Aortic smooth muscle cell (primary cell): ENCODE measurements at places on chromosomes 4 and X. TPM values are rescaled to one million over a fixed set of nuclear protein-coding genes. Genes with fewer than 3 reads are reported as not detected.

The OTUD6A gene
- total RNA-seq, result not detected in 2 replicates

The FAAH2 gene
- total RNA-seq, result 0.25 TPM in 1 of 2 replicates, not detected in the other

The NUDT11 gene
- 7.3 and 7.5 TPM in 2 replicates for total RNA-seq

The FHIP1A gene
- under 0.01 TPM in 1 of 2 replicates, not detected in the other for total RNA-seq

The NCAPG gene
- 16.3 and 27.2 TPM in 2 replicates for total RNA-seq

The LEF1 gene
- total RNA-seq, result 0.13 and 0.31 TPM in 2 replicates

The AWAT2 gene
- total RNA-seq, result 0.06 and 0.13 TPM in 2 replicates

The CXCL3 gene
- total RNA-seq, result 0.26 TPM in 1 of 2 replicates, not detected in the other

The XAGE1B gene
- total RNA-seq, result not detected in 2 replicates

The DUSP21 gene
- total RNA-seq, result not detected in 2 replicates

The KLHL34 gene
- total RNA-seq, result not detected in 2 replicates

The ASMT gene
- total RNA-seq, result not detected in 2 replicates

The TBX22 gene
- not detected in 2 replicates for total RNA-seq

The ADAMTS3 gene
- 11.1 and 31.7 TPM in 2 replicates for total RNA-seq

The DAPP1 gene
- total RNA-seq, result not detected in 2 replicates

The FAM193A gene
- total RNA-seq, result 7.4 and 11.1 TPM in 2 replicates

The ARSJ gene
- 32.1 and 36.2 TPM in 2 replicates for total RNA-seq

The ETDB gene
- total RNA-seq, result not detected in 2 replicates

The FAM47B gene
- not detected in 2 replicates for total RNA-seq

The TMSB15A gene
- 4.9 and 6.3 TPM in 2 replicates for total RNA-seq

The MSANTD1 gene
- total RNA-seq, result 0.53 and 0.56 TPM in 2 replicates

The ESX1 gene
- not detected in 2 replicates for total RNA-seq

The EPGN gene
- total RNA-seq, result 5.0 and 7.7 TPM in 2 replicates

The TAF9B gene
- total RNA-seq, result 46.8 and 50.9 TPM in 2 replicates

The TLR1 gene
- total RNA-seq, result 2.6 and 4.9 TPM in 2 replicates

The CXorf49 gene
- not detected in 2 replicates for total RNA-seq

The ZNF711 gene
- total RNA-seq, result 0.13 and 0.19 TPM in 2 replicates

The IGFBP7 gene
- 595 and 980 TPM in 2 replicates for total RNA-seq

The AREG gene
- total RNA-seq, result not detected in 2 replicates

The RASGEF1B gene
- 9.6 and 10.9 TPM in 2 replicates for total RNA-seq

The MAGEA1 gene
- not detected in 2 replicates for total RNA-seq

The NPY2R gene
- 117 and 139 TPM in 2 replicates for total RNA-seq

The FGFBP2 gene
- total RNA-seq, result not detected in 2 replicates

The CCKAR gene
- total RNA-seq, result 0.13 TPM in 1 of 2 replicates, not detected in the other

The C1QTNF7 gene
- 0.26 and 1.1 TPM in 2 replicates for total RNA-seq

The PCGF3 gene
- total RNA-seq, result 26.2 and 27.9 TPM in 2 replicates

The CLDN2 gene
- total RNA-seq, result not detected in 2 replicates

The SGMS2 gene
- total RNA-seq, result 77.5 and 93.9 TPM in 2 replicates

The MPC1L gene
- total RNA-seq, result not detected in 2 replicates

The CYP2U1 gene
- total RNA-seq, result 9.0 and 10.2 TPM in 2 replicates

The RNF4 gene
- total RNA-seq, result 33.8 and 35.3 TPM in 2 replicates

The MPP1 gene
- total RNA-seq, result 19.9 and 23.0 TPM in 2 replicates

The RGN gene
- 7.3 and 17.0 TPM in 2 replicates for total RNA-seq

The F8A2 gene
- total RNA-seq, result not detected in 2 replicates

The C4orf36 gene
- total RNA-seq, result 0.26 and 0.31 TPM in 2 replicates

The ARHGEF9 gene
- 20.2 and 21.1 TPM in 2 replicates for total RNA-seq

The RBMX2 gene
- total RNA-seq, result 24.4 and 29.1 TPM in 2 replicates

The RTL5 gene
- total RNA-seq, result 3.7 and 5.6 TPM in 2 replicates
